Thoracic aorta (tissue), 2 donors: ENCODE measurements at places on chromosomes 5 and 9.
A peak's percentile ranks its signal among the peaks of the same experiment; 100 is the strongest.

- no peak overlapping the region for H3K27ac ChIP-seq
- H3K4me3 ChIP-seq: no peak overlapping the region
- H3K27me3 ChIP-seq: no peaks in the 10 kb centered on the region
- H3K36me3 ChIP-seq: no peaks in the 10 kb centered on the region
- DNase-seq: no peak
These were observed 29.0 kb downstream of the MTMR12 start for GRCh38 chr5:32283539-32284377.

- H3K27ac ChIP-seq: peak overlapping the region; percentile 79
- no peaks in the 10 kb centered on the region for H3K27me3 ChIP-seq
- H3K4me1 ChIP-seq: peaks cover 54% of the 10 kb centered on the region
- no peak for DNase-seq
- H3K4me3 ChIP-seq: peak overlapping the region; percentile 10
- H3K36me3 ChIP-seq: no peaks in the 10 kb centered on the region
These were observed 74.3 kb downstream of the MUSK start for GRCh38 chr9:110742741-110743371.

GRCh38 chr5:179212870-179213269 lies 132.4 kb downstream of the ADAMTS2 start:
- H3K4me1 ChIP-seq: no peaks in the 10 kb centered on the region
- no peak overlapping the region for H3K4me3 ChIP-seq
- no peaks in the 10 kb centered on the region for H3K36me3 ChIP-seq
- no peak for DNase-seq
- no peaks in the 10 kb centered on the region for H3K27me3 ChIP-seq
- no peak overlapping the region for H3K27ac ChIP-seq

DNA sequence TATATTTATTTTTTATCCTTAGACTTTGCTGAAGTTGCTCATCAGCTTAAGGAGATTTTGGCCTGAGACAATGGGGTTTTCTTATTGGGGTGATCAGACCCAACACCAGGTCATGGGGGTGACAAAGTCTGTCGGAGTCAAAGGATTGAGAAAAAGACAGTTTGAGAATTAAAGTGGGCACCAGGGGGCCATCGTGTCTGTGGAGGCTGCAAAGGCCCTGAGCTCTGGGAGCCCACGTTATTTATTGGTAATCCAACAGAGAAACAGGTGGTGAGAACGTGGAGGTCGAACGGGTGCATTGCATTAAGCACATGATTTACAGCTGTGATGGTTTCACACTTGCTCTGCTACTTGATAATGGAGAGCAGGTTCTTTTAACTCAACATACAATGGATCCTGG lies 102.5 kb upstream of the CDH10 start:
- DNase-seq: no peak
- H3K27ac ChIP-seq: no peak overlapping the region
- no peak overlapping the region for H3K4me3 ChIP-seq
- no peaks in the 10 kb centered on the region for H3K36me3 ChIP-seq
- H3K27me3 ChIP-seq: no peaks in the 10 kb centered on the region
